Neural progenitor cell (in vitro differentiated cells): ENCODE measurements at places on chromosomes 16 and 17.

DNA sequence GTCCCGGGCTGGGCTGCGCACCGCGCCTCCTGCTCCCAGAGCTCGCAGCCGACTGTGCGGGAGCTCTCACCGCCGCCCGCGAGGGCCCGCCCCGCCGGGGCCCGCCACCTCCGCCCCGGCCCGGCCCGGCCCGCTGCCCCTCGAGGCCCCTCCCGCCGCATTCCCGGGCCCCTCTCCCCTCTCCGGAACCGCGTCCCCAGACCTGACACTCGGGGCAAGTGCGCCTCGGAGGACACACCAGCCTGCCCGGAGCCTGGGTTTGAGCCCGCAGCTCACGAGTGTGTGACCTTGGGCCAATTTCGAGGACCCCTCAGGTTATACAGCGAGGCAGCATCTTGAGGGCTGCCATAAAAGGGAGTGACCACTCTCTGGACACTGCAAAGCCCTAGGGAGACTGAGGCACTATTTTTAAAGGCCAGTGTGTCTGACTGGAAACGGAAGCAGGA lies 2.0 kb upstream of the GRIN2C start:
- DNase-seq, result no peak

DNA sequence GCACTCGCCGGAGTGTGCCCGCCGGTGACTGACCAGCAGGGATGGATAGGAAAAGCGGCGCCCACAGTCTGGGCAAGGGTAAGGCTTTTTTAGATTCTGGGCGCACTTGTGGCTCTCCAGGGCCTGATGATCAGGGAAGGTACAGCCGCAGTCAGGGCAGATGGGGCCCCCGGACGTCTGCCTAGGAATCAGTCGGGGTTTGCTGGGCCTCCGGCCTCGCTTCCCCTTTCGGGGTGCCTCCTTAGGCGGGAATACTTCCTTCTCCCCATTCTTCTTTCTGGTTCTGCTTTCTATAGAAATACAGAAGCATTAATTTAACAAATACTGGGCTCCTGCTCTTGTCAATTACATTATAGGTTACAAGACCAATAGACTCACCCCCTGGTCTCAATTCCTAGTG lies 5.0 kb downstream of the ZNF689 start:
- no peak for DNase-seq

DNA sequence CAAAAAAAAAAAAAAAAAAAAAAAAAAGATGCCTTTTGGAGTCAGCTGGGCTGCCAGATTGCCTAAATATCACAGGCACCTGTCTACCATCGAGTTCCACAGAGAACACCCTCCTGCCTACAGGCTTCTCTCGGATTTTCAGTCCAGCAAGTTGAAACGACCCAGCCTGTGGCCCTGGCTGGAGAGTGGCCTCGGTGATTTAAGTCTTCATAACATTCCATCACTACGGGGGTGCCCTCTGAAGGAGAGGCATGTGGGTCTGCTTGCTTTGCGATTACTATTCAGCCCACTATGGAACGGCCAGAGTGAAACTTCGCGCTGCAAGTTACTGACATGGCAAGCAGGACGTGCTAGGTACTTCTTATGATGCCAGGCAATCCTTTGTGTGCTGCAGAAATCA lies 42.8 kb downstream of the MARCHF10 start:
- DNase-seq, result peak; percentile 50

DNA sequence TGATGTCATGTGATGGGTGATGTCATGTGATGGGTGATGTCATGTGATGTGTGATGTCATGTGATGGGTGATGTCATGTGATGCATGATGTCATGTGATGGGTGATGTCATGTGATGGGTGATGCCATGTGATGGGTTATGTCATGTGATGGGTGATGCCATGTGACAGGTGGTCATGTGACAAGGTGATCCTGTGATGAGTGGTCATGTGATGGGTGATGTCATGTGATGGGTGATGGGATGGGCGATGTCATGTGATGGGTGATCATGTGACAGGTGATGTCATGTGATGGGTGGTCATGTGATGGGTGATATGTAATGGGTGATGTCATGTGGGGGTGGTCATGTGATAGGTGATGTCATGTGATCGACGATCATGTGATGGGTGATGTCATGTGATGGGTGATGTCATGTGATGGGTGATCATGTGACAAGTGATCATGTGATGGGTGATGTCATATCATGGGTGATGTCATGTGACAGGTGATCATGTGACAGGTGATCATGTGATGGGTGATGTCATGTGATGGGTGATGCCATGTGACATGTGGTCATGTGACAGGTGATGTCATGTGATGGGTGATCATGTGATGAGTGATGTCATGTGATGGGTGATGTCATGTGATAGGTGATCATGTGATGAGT lies 17.2 kb downstream of the CD300LB start:
- peak; percentile 30 for DNase-seq

DNA sequence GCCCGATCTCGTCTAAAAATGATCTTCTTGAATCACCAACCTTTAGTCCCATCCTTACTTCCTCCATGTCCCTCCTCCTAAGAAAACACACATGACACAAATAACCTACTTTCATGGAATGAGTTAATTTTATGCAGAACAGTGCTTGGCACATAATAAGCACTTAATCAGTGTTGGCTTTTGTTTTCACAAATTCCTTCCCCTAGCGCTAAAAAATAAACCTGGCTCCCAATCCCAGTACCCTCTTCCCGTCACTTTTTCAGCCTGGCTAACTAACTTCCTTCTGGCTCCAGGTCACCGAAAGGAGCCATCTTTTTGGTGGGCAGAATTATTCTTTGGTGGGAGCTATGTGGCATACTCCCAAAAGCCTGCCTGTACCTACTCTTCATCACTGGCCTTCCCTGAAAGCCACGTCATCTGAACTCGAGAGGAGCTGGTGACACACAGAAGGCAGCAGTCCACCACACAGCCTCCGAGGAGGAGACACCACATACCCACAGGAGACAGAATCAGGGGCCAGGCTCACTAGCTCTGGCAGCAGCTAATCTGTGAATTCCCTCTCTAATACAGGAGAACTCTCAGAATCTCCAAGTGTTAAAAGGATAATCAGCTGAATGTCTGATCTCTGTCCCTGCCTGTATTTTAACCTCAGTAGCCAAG lies 114.5 kb downstream of the SMG6 start:
- DNase-seq, result no peak

- DNase-seq, result no peak
Observed at GRCh38 chr17:71869841-71870545, 250.8 kb upstream of the SOX9 start.

DNA sequence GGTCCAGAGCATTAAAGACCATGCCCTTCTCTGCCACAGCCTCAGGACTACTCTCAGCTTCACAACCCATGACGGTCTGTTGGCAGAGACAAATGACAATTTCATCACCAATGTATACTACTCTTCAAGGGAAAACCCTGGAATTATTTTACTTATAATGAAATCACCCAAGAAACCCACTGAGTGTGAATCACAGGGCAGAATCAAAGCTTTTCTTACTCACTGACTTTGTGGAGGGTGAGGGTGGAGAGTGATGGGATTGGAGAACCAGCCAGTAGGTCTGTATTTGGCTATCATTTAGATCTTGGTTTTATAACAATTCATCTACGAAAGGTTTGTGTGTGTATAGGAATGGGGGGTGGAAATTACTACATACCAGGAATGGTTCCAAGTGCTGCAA lies 442.6 kb downstream of the SHISA9 start:
- DNase-seq, result no peak

- DNase-seq, result no peak
Observed at GRCh38 chr16:6949240-6949639, 383.4 kb upstream of the RBFOX1 start.

- DNase-seq, result peak; percentile 68
Observed at GRCh38 chr16:56861092-56861610, 3.9 kb upstream of the SLC12A3 start.

DNA sequence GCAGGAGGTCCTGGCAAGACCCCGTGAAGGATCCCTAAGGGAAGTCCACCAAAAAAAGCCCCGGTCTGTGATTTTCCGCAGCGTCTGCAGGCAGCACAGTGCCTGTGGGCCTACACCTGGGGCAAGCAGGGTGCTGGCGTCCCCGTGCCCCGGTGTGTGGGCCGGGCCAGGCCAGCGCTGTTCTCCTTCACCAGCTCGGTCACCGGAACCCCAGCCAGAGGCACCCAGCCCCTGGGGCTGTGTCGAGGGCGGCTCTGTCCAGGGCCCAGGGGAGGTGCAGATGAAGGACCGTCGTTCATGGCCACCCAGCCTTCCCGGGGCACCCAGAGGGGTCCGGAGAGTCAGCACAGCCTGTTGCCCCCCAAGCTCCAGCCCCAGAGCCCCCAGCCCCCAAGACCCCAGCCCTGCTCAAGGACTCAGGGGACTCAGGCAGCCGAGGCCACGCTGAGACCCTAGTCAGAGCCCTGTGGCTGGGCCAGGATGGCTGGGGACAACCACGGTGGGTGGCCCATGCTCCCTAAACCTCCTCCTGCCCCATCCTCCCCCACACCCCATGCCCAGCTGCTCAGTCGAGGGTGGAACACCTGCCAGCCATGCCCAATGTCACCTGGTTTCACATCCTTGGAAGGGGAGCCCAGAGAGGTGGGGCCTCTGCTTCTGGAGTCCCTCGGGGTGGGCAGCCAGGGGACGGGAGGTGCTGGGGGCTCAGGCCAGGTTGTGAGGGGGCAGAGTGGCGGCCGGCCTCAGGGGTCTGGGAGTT lies 5.7 kb upstream of the C1QTNF8 start:
- DNase-seq, result no peak

DNA sequence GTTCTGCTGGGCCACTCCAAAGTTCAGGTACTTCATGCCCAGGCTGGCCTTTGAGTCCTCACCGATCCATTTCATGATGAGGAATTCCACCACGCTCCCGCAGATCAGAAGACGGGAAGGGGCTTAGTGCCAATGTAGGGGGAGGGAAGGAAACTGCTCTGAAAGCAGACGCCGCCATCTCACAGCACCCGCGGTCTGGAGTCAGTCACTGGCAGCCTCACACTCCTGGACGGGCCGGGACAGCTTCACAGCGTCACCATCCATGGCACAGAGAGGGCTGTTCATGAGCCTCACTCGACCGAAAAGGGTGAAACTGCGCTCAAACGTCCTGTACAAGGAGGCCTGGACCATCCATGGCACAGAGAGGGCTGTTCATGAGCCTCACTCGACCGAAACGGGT lies 62.0 kb downstream of the RPH3AL start:
- DNase-seq, result no peak

- peak; percentile 67 for DNase-seq
Observed at GRCh38 chr17:30222721-30223175, 12.7 kb downstream of the SLC6A4 start.

GRCh38 chr16:84416407-84417321 lies 48.3 kb downstream of the ATP2C2 start:
- DNase-seq, result peak; percentile 41

- DNase-seq, result no peak
Observed at GRCh38 chr16:11448796-11449416, 103.6 kb downstream of the RMI2 start.

DNA sequence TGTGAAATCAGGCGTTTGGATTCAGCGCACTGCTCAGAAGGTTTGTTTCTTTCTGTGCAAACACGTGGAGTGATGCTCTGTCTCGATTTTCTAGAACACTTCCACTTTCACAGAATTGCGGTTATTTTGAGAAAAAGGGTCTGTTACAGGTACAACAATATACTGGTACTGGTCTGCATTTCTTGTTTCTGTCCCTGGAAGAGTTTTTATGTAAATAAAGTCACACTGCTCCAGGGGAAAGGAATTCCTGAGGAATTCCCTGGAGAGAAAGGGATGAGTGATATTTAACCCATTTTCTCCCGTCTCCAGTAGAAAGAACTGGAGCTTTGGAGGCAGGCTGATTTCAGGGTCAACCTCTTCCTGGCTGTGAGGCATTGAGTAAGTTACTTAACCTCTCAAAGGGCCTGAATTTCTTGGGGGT lies 16.2 kb upstream of the RMI2 start:
- peak; percentile 56 for DNase-seq

- DNase-seq, result no peak
Observed at GRCh38 chr16:19518388-19518787, 3.5 kb downstream of the GDE1 start.

DNA sequence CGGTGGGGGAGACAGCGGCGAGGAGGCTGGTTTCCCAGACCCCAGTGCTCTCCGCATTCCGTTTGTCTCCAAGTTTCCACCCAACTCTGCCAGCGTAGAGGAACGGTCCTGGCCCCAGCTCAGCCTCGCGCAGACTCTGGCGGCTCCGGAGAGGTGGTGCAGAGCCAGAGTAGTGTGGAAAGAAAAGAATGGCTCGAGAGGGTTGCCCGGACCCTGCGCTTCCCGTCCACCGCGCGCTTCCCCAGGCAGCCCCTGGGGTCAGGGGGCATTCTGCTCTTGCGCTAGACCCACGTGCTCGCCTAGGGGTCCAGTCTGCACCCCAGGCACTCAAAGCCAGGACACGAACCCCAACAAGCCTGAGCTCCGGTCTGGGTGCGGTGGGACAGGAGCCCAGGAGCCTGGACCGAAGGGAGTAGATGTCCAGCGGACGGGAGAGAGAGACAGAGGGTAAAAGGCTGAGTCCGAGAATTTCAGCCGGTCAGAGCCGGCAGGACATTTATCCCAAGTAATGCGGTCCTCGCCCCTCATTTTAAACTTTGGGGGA lies 3.8 kb downstream of the PMP22 start:
- DNase-seq, result peak; percentile 85

DNA sequence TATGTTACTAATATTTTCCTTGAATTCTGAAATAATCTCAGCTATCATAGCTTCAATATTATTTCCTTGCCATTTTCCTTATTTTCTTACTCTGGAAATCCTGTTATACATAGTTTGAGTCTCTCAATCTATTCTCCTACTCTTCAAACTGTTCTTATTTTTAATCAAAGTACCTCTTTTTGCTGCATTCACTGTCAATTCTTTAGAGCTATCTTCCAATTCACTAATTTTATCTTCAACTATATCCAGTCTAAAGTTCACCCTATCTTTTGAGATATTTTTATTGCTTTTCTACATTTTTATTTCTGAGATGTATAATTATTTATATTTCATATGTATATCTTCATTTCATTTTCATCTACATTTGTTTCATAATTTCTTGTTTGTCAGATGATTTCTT lies 7.3 kb upstream of the XYLT2 start:
- no peak for DNase-seq

GRCh38 chr17:2387086-2388019 lies 13.5 kb downstream of the MNT start:
- no peak for DNase-seq

DNA sequence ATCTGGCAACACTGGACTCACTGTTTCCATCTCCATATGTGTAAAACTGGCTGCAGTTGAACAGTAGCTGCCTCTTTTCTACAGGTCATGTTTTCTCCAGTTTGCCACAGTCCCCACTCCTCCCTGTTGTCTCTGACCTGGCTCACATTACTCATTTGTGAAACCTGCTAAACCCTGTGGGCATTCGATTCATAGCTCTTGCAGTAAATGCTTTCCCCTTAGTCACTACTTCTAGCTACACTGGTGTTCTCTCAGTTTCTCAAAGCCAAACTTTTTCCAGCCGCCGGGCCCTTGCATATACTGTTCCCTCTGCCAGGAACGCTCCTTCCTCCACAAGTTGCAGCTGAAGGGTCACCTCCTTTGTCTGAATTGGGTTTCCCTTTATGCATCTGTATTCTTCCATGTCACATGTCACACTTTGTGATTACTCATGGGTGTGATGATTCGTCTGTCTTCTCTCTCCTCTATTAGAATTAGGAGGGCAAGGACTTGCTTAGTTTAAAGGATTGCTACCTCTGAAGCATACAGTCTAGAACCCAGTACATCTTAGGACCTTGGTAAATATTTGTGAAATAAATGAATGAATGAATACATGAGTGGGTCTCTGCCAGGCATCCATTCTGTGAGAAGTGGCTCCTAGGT lies 15.0 kb upstream of the MT4 start:
- DNase-seq, result no peak

- no peak for DNase-seq
Observed at GRCh38 chr17:260031-260791, 78.8 kb upstream of the DOC2B start.

- no peak for DNase-seq
Observed at GRCh38 chr17:70202840-70203239, 33.5 kb downstream of the KCNJ2 start.

GRCh38 chr16:12405089-12405488 lies 398.6 kb downstream of the CPPED1 start:
- DNase-seq, result no peak
